ENCODE measurements at places on chromosomes 11 and 22.

DNA sequence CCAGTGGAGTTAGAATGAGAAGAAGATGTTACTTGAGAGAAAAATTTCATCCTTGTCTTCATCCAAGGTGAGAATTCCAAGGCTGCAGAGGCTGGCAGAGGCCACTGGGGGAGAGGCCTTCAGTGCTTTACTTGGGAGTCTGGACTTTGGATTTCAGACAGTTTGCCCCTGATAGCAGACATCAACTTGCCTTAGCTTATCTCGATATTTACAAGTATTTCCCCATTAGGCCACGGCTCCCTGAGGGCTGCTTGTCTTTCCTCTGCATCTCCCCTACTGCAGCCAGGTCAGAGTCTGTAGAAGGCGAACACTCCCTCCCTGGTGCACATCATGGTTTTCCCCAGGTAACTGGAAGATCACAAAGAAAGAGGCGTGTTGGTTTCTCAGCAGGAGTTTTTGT lies 29.9 kb upstream of the BSX start:
- no peaks in the 10 kb centered on the region for H3K4me1 ChIP-seq
- H3K4me3 ChIP-seq: no peak overlapping the region
- no peak for DNase-seq
- H3K27ac ChIP-seq: no peak overlapping the region
- peaks cover 29% of the 10 kb centered on the region for H3K27me3 ChIP-seq

GRCh38 chr11:93727985-93728791 lies 13.1 kb downstream of the TAF1D start:
- no peaks in the 10 kb centered on the region for H3K27me3 ChIP-seq
- peaks cover 59% of the 10 kb centered on the region for H3K36me3 ChIP-seq
- H3K4me1 ChIP-seq: no peaks in the 10 kb centered on the region
- no peak overlapping the region for H3K4me3 ChIP-seq

DNA sequence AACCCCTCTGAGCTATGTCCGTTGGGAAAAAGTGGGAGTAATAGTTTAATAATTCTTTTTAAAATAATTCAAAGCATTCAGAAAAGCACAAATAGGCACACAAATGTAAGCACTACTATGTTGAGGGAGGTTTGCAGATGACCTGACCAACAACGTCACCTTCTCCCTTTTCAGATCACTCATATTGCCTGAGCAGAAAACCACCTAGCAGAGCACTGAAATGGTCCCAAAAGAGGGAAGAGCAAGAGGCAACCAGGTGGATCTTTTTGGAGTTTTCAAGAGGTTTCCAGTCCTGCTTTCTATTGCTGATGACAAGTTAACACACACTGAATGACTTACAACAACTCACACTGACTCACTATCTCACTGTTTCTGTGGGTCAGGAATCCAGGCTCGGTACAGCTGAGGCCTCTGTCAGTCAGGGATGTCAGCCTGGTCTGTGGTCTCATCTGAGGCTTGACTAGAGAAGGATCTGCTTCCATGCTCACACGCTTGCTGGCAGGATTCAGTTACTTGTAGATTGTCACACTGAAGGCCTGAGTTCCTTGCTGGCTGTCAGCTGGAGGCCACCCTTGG lies 4.3 kb upstream of the PGA3 start:
- no peaks in the 10 kb centered on the region for H3K36me3 ChIP-seq
- no peak overlapping the region for H3K4me3 ChIP-seq
- H3K27ac ChIP-seq: no peak overlapping the region
- DNase-seq: no peak
- H3K27me3 ChIP-seq: peaks cover 20% of the 10 kb centered on the region

DNA sequence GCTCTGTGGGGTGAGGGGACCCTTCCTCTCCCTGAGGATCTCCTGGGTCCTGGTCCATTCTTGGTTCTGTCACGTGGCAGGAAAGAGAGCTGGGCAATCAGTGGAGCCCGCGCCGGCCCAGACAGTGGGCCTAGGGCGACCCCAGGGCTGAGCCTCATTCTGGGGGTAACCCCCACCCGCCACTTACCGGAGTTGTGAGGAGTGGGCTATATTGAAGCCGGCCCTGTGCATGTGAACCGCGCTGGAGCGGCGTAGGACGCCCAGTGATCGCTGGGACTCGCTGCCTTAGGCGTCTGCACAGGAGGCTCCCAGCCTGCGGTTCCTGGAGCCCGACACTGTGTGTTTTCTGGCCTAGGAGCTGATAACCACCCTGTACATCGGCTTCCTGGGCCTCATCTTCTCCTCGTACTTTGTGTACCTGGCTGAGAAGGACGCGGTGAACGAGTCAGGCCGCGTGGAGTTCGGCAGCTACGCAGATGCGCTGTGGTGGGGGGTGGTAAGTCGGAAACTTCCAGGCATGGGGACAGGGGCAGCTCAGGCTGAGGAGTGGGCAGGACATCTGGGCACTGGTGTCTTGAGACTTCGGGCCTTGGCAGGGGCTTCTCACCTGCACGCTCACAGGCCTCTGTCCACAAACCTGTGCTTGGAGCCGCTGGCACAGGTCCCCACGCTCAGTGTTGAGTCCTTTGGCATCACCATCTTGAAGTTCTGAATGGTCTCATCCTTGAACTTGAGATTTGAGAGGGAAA lies 127.1 kb downstream of the KCNQ1OT1 start:
- no peaks in the 10 kb centered on the region for H3K36me3 ChIP-seq
- H3K27ac ChIP-seq: no peak overlapping the region
- no peak for DNase-seq
- no peaks in the 10 kb centered on the region for H3K27me3 ChIP-seq
- H3K4me3 ChIP-seq: no peak overlapping the region

DNA sequence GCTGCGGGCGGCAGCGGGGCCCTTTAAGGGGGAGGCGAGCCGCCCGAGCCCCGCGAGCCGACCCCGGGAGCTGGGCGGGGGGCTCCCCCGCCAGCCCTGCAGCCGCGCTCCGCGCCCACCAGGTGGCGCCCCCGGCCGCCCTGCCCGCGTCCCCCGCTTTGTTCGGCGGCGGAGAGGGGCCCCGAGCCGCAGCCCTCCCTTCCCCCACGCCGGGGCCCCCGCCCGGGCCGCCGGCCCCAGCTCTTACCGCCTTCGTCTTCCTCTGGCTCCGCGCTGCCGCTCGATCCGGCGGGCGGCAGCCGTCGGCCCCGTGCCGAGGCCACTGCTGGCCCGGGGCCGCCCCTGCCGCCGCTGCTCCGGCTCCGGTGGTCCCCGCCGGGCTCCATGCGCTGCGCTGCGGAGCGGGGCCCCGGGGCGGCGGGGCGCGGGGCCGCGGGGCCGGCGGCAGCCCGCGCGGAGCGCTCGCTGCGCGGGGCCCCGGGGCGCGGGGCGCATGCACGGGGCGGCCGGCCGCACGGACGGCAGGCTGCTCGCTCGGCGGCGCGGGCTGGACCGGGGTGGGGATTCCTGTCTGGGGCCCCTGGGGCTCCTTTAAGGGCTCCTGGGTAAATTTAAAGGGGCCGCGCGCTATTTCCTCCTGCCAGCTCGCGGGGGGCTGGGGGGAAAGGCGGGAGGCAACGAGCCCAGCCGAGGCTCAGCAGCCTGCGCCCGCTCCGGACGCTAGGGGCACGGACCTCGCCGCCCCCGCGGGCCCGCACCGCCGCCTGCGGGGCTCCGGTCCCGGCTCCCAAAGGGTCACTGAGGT lies at the start of gene ZFTA:
TSS of gene ZFTA (minus strand) at position 539 of the 805 bp plus-strand sequence. CDS start at position 386, 153 bp downstream.
- H3K4me3 ChIP-seq: peak within 1 kb of the TSS; percentile 92
- no peaks in the 10 kb centered on the region for H3K36me3 ChIP-seq
- peaks cover 6% of the 10 kb centered on the region for H3K4me1 ChIP-seq
- H3K27me3 ChIP-seq: no peaks in the 10 kb centered on the region

- H3K36me3 ChIP-seq: peaks cover 32% of the 10 kb centered on the region
- DNase-seq: no peak
- no peak overlapping the region for H3K4me3 ChIP-seq
- H3K27ac ChIP-seq: no peak overlapping the region
- no peaks in the 10 kb centered on the region for H3K27me3 ChIP-seq
Observed at GRCh38 chr22:37566329-37566837, 6.1 kb downstream of the CDC42EP1 start.

- no peak for DNase-seq
- peaks cover 9% of the 10 kb centered on the region for H3K4me1 ChIP-seq
- no peaks in the 10 kb centered on the region for H3K36me3 ChIP-seq
- no peak overlapping the region for H3K27ac ChIP-seq
- peaks cover 6% of the 10 kb centered on the region for H3K27me3 ChIP-seq
Observed at GRCh38 chr22:44336962-44337677, 24.4 kb upstream of the SHISAL1 start.

DNA sequence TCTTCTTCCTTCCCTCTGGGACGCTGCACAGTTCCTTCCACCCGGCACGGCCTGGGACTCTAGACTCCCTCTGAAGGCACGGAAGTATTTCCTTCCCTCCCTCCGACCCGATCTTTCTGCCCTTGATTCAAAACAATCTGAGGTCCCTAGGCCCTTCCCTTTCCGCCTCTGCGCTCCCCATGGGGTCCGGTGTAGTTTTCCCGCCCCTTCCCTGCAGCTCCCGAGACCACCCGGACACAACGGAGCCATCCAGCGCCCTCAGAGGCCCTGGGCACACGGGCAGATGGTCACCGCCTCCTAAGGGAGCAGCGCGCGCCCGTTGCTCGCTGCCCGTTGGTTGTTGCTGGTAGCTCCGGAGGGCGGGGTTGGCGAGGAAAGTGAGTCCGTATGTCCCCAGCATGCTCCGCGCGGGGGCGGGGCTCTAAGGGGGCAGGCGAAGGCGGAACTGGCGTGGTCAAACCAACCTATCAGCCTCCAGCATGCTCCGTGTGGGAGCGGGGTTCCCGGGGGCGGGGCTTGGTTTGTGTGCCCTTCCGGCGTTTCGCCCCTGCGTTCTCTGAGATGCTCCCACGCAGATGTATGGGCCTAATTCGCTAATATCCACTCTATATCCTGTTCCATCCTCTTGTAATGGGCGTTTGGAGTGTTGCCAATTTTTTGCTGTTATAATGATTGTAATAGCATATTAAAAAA lies 19.6 kb downstream of the MIF start:
- H3K27ac ChIP-seq: peak overlapping the region; percentile 75
- no peaks in the 10 kb centered on the region for H3K27me3 ChIP-seq
- DNase-seq: peak; percentile 100
- peak overlapping the region; percentile 86 for H3K4me3 ChIP-seq

DNA sequence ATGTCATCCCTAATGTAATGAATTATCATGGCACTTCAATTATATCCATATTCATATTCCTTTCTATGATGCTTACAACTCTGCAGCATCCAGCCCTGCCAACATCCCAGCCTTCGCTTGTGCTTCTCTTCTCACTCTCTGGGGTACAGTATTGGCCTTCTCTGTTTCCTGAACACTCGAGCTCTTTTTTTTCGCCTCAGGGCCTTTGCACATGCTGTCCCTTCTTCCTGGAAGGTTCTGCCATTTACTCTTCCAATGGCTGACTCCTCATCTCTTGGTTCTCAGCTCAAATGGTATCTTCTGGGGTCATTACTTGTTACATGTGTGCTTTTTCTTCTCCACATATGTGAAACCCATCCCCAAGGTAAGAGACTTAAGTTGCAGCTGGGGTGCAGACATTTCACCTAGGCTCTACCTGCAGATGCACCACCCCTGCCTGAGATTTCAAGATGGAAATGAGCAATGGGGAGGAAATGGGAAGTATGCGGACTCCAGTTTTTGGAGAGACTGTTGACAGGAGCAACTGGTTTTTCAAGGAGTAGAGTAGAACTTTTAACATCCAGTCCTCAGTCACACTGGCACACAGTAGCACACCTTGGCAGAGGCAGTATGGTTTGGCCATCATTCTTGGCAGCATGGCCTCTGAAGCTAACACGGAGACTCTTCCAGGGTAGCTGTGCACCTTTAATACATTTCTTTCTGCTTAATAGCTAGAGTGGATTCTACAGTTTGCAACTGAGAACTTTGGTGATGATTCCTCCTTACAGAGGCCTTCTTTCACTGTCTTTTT lies 42.4 kb upstream of the DMC1 start:
- H3K36me3 ChIP-seq: no peaks in the 10 kb centered on the region
- H3K27me3 ChIP-seq: no peaks in the 10 kb centered on the region
- no peak for DNase-seq
- H3K4me3 ChIP-seq: no peak overlapping the region

DNA sequence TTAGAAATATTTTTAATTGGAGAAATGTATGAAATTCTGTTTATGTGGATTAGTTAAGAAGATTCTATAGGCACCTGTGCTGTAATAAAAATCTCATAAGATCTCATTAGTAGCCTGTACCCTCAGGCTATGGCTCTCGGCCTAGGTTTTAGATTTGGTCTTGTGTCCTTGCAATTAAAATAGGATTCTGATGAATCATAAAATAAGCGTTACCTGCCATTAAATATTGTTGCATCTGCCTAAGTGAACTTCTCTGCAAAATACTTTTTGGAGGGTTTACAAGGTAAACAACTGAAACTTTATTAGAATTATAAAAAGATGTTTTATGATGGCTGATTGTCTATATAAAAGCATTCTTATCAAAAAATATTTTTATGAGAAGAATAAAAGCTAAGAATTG lies 804.1 kb upstream of the ANO3 start:
- H3K27ac ChIP-seq: no peak overlapping the region
- H3K4me1 ChIP-seq: no peaks in the 10 kb centered on the region
- DNase-seq: no peak
- no peaks in the 10 kb centered on the region for H3K36me3 ChIP-seq

GRCh38 chr11:105296806-105297205 lies 157.2 kb upstream of the CARD18 start:
- no peak overlapping the region for H3K27ac ChIP-seq
- no peaks in the 10 kb centered on the region for H3K36me3 ChIP-seq
- no peaks in the 10 kb centered on the region for H3K27me3 ChIP-seq
- DNase-seq: no peak
- peaks cover 20% of the 10 kb centered on the region for H3K4me1 ChIP-seq

DNA sequence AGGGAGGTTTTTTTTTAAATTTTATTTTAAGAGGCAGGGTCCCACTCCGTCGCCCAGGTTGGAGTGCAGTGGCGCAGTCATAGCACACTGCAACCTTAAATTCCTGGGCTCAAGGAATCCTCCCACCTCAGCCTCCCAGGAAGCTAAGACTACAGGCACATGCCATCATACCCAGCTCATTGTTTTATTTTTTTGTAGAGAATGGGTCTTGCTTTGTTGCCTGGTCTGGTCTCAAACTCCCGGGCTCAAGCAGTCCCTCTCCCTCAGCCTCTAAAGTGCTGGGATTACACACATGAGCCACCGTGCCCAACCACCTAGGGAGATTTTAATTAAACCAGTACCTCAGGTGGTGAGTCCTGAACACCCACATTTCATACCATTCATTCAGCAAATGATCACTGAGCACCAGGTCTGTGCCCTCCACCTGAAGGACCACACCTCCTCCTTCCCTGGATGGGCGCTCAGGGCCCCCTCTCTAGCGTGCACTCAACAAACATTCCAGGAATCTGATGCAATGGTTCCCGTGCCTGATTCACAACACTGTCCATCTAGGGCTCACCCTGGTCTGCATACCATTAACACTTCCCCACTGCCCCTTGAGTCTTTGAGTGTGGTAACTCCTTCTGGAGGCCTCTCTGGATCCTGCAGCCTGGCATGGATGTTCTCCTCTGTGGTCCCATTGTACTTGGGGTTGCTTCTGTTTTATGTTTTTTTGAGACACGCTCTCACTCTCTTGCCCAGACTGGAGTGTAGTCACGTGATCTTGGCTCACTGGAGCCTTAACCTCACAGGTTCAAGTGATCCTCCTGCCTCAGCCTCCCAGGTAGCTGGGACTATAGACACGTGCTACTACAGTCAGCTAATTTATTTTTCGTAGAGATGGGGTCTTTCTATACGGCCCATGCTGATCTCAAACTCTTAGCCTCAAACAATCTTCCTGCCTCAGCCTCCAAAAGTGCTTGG lies 9.6 kb upstream of the MYH9 start:
- peak; percentile 71 for DNase-seq
- no peaks in the 10 kb centered on the region for H3K27me3 ChIP-seq
- H3K36me3 ChIP-seq: no peaks in the 10 kb centered on the region
- peak overlapping the region; percentile 81 for H3K27ac ChIP-seq
- H3K4me1 ChIP-seq: peaks cover 36% of the 10 kb centered on the region

Data from GM23248 (cell line).